ENCODE measurements at places on chromosomes 11 and 22. TPM values are rescaled to one million over a fixed set of nuclear protein-coding genes. Genes with fewer than 3 reads are reported as not detected.

Gene SCO2
- total RNA-seq: 2.3 TPM

Gene TECTA
- total RNA-seq: 1.7 TPM

Gene MOV10L1
- total RNA-seq: not detected

Gene PATZ1
- 105 TPM for total RNA-seq

Gene NLRP6
- not detected for total RNA-seq

Gene POU2AF3
- 0.32 TPM for total RNA-seq

Gene PANX3
- not detected for total RNA-seq

Gene SAA4
- total RNA-seq: not detected

Gene TMPRSS4
- not detected for total RNA-seq

Gene KCTD14
- 1.6 TPM for total RNA-seq

Gene NOX4
- total RNA-seq: 5.1 TPM

Gene LRRN4CL
- 1.6 TPM for total RNA-seq

Gene RAB38
- total RNA-seq: 4.7 TPM

Gene LRRC4C
- total RNA-seq: 5.5 TPM

Gene TNRC6B
- total RNA-seq: 42.8 TPM

Gene MYBPC3
- total RNA-seq: not detected

Gene BDNF
- 0.07 TPM for total RNA-seq

Gene OR52I2
- not detected for total RNA-seq
